ENCODE measurements at places on chromosomes 13 and 19.
A peak's percentile ranks its signal among the peaks of the same experiment; 100 is the strongest.

DNA sequence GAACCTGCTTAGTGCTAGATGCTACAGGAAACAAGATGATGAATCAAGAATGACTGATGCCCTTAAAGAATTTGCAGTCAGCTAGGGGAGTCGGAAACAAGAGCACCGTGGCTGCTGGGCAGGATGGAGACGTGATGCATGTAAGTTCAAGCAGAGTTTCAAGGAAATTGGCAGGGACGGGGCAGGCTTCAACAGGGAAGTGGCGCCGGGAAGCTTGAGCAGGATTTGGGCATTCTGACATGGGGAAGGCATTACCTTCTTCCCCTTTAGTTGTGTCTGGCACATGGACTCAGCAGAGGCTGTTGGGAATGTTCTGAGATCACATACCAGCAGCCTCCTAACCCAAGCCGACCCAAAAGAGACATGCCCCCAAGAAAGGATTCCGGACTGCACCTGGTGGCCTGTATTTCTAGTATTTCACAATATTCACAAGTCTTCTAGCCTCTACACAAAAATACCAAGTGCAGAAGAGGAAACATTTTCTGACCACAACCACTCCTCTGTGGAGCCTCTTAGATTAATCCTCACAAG is 138.2 kb downstream of the CRYL1 start:
- DNase-seq: peak; percentile 98

GRCh38 chr19:38849860-38850435 is at the start of gene HNRNPL:
TSS of gene HNRNPL (minus strand) at chr19:38849986. CDS start at chr19:38849966, 20 bp downstream.
- DNase-seq: no peak

GRCh38 chr19:2058570-2059421 is 7.8 kb upstream of the MKNK2 start:
- DNase-seq: no peak

- no peak for DNase-seq
Observed at GRCh38 chr13:112103260-112103838, 36.4 kb downstream of the SOX1 start.

GRCh38 chr13:110306340-110306959 is 507 bp downstream of the COL4A1 start:
- DNase-seq: no peak

DNA sequence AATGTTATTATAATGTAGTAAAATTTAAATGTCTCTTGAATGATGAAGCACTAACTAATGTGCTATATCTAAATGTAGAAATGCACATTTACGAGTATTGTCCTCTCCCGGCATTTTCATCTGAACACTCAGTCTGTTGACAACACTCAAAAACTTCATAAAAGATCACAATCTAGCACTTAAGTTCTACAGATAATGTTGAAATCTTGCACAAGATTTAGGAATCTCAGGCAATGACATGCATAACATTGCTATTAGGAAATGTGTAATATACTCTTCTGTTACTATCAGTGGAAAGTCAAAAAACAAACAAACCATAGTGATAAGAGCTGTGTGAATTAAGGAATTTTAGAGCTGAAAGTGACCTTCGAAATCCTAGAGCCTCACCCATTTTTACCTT is 37.5 kb upstream of the XPO4 start:
- DNase-seq: peak; percentile 47

DNA sequence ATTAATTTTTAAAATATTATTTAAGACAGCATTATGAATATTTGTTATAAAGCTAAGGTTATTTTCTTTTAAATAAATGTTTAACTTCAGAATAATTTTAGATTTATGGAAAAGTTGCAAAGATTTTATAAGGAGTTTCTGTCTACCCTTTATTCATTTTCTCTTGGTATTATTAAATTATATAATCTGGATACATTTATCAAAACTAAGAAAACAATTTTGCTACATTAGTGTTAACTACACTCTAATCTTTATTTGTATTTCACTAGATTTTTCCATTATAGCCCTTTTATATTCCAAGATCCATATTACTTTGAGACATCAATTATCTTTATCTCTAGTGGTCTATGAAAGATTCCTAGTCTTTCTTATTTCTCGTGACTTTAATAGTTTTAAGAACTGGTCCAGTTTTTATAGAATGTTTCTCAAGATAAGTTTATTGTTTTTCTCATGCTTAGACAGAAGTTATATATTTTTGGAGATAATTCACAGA is 1243.7 kb upstream of the PCDH9 start:
- DNase-seq: no peak

DNA sequence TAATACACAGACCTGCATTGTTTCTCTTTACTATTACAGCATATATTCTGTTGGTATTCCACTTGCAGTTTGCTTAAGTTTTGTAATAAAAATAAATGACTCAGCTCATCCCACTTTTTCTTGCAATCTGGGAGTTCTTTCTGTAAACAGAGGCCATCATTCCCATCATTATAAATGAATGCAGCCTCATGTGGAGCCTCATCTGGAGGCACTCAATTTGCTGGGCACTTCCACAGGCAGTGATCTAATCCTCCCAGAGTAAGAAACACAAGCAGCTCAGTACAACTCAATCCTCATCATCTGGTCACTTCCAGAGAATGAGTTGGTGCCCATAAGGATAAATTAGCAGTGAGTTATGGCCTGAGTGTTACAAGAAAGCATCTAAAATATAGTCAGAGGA is 2801.9 kb downstream of the PCDH9 start:
- DNase-seq: peak; percentile 1

GRCh38 chr19:53333066-53333462 is 485 bp upstream of the ZNF845 start:
- no peak for DNase-seq

DNA sequence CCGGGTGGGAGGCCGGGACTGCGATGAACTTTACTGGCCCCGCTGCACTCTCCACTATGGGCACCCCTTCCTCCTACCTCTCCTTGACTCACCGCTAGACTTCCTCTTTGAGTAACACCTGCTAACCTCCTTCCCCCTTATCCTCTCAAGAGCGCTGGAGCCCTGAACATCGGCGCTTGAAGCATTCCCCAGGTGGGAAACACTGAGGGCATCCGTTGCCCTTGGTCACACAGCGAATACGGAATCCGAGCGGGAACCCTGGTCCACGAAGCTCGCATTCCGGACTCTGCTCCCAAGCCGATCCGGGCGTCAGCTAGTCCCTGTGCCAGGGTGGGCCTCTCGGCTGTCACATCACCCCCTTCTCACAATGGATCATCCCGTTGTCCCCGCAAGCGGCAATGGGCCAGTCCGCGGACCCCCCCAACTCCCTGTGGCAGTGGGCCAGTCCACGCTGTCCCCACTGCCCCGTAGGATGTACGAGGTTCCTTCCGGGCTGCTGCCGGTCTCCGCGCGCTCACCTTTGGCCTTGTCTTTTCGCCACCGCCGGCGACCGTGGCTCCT is 4.2 kb downstream of the LIPE start:
- peak; percentile 74 for DNase-seq

- DNase-seq: no peak
Observed at GRCh38 chr13:51599444-51600176, 15.3 kb downstream of the WDFY2 start.

GRCh38 chr13:91375116-91375729 is 23.2 kb upstream of the GPC5 start:
- DNase-seq: peak; percentile 15

DNA sequence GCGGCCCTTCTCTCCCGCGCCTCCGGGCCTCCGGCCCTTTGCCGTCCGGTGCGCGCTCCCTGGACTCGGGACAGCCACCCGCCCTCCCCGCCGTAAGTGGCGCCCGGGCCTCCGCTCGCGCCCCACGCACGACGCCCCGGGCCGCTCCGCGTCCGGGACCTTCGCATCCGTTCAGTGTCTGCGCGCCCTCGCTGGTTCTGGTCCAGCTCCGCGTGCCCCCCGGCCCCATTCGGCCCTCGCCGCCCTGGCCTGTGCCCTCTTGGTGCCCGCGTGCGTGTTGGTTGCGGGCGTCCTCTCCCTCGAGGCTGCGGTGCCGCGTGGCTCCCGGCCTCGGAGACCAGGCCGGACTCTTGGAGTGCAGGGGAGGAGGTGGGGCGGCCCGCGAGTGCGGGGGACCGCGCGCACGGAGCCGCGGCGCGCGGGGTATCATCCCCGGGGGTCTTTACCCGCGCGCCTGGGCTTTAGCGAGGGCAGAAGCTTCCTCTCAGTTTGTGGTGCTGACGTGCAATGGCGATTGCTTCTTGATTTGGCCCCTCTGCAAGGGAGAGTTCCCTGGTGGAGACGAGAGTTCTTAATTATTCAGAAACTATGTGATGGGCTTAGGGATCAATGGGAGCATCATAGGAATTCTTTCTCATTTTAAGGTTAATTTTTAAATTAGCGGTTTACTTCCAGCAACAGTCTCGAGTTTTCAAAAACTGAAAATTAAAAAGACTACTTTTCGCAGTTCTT is 757 bp downstream of the WASF3 start:
- peak; percentile 12 for DNase-seq

GRCh38 chr19:6925386-6925785 is 38.0 kb downstream of the ADGRE1 start:
- no peak for DNase-seq

- DNase-seq: no peak
Observed at GRCh38 chr19:18273561-18274218, 562 bp downstream of the IQCN start.

DNA sequence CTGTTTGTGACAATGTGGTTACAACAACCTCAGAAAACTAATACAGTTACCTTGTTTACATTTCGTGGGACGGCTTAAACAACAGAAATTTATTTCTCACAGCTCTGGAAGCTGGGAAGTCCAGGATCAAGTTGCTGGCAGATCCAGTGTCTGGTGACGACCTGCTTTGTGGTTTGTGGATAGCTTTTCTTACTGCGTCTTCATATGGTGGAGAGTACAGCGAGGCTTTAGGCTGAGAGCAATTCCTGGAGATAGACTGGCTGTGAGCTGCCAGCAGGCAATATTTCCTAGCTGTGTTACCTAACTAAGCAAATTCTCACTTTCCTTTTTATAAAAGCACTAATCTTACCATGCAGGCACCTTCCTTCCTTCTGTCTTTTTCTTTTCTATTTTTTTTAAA is 1203.5 kb upstream of the PRR20A start:
- DNase-seq: no peak

DNA sequence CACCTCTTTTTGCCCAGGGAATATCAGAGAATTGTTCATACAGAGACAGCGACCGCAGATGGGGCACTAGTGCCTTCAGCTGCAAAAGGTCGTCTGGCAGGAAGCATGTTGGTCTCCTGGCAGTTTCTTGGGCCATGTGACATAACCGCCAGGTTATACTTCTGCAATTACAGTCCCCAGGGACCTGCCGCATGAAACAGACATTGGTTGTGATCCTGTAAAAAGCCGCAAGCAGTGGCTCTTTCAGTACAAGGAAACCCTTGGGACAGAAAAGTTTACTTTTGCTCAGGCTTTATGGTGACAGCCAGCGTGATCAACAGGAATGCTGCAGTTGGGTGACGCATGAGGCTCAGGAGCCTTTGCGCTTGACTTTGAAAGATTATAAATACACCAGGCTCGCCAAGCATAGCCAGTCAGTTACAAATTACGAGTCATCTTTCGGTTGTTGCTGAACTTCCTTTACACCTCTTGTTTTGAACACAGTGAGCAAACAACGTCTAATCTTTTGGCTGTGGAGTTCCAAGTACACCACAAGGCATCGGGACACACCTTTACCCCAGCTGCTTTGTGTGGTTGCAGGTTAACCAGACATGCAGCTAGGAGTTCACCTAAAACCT is 50.5 kb upstream of the UBE2L5 start:
- DNase-seq: peak; percentile 65

GRCh38 chr19:46080561-46080960 is 39.8 kb upstream of the IGFL4 start:
- DNase-seq: no peak

- DNase-seq: no peak
Observed at GRCh38 chr13:23512762-23513395, 57.3 kb upstream of the TNFRSF19 start.

- DNase-seq: peak; percentile 53
Observed at GRCh38 chr13:114128624-114129522, 3.5 kb downstream of the RASA3 start.

DNA sequence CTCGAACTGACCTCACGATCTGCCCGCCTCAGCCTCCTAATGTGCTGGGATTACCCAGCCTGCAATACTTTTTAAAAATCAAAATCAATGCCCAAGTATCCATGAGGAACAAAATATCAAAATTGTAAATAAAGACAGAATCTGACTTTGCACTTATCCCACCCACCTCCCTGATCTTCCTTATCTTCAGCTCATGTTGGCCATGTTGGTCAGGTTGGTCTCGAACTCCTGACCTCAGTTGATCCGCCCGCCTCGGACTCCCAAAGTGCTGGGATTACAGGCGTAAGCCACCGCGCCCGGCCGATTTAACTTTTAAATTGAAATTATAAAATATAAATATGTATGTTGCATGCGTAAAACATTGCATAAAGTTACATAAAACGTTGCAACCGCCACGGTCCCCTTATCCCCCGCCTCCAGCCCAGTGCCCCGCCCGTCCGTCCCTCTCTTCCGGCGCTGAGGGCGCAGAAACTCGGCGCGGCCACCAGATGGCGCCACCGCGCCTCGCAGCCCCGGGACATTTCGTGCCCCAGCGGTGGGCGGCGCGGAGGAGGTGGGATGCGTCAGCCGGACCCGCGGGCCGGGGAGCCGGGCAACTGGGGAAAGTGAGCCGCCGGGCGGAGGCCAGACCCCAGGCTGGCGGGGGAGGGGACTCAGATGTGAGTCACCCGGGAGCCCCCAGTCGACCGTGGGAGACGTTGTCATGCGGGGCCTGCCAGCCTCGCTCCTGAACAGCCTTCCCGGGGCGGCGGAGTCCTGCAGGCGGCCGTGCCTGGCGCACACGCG is 1.5 kb upstream of the GADD45B start:
- peak; percentile 81 for DNase-seq

GRCh38 chr13:110873639-110874507 is 41.0 kb downstream of the ANKRD10 start:
- no peak for DNase-seq

DNA sequence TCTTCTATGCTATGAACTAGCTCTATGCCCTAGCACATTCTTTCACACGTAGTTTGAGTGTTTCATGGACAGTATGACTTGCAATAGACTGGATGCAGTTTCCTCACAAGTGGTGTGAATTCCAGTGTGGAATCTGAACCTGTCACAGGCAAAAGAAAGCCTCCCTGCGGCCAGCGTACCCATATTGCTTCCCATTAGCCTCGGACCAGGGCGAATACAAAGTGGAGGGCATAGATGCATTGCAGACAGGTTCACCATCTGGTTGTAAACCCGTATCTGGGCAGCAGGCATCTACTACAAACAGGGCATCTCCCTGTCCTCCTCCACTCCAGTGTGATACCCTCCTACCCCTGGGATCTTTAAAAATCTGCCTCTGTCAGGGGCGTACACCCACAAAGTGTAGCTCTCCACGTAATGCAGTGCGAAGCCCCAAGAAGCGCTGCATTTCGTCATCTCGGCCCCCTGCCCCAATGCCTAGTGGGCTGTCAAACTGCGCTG is 1.4 kb upstream of the CIC start:
- no peak for DNase-seq

DNA sequence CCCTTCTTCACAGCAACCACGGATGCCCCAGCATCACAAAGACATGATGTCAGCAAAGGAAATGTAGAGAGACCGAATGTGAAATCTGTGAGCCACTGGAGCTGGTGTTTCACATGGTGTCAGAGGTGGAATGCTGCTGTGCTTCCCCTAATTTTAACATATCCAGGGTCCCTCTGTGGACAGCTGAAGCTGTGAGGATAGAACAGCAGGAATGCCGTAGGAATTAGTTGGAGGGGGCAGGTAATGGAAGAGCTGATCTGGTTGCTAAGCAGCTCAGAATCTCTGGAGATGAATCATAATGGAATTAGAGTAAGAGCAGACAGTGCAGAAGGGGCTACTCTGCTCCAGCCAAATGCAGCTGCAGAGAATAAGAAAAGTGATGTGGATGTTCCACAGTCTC is 68.9 kb upstream of the ZNF835 start:
- DNase-seq: no peak

- no peak for DNase-seq
Observed at GRCh38 chr13:52016296-52016695, 4.1 kb downstream of the ALG11 start.

GRCh38 chr19:23283925-23284324 is 33.7 kb upstream of the ZNF724 start:
- peak; percentile 41 for DNase-seq

Measured in epithelial cell of esophagus (primary cell).